ENCODE measurements at places on chromosomes 7 and 10. TPM values are rescaled to one million over a fixed set of nuclear protein-coding genes. Genes with fewer than 3 reads are reported as not detected.

OPN1SW gene
- not detected for total RNA-seq

LANCL2 gene
- 19.1 TPM for total RNA-seq

SLC13A4 gene
- total RNA-seq: 0.16 TPM

PSAP gene
- total RNA-seq: 1,004 TPM

ZNF138 gene
- total RNA-seq: 2.1 TPM

ST8SIA6 gene
- total RNA-seq: not detected

MSS51 gene
- total RNA-seq: 1.1 TPM

LBX1 gene
- total RNA-seq: under 0.01 TPM

SLC26A4 gene
- 0.47 TPM for total RNA-seq

VIPR2 gene
- not detected for total RNA-seq

PLEKHA1 gene
- total RNA-seq: 9.0 TPM

FAM24B gene
- total RNA-seq: 10.7 TPM

CYP2C19 gene
- not detected for total RNA-seq

CRHR2 gene
- not detected for total RNA-seq

KIF20B gene
- 4.4 TPM for total RNA-seq

ODAD2 gene
- under 0.01 TPM for total RNA-seq

SPDYE18 gene
- 0.32 TPM for total RNA-seq

ADRA2A gene
- total RNA-seq: not detected

SPDYE9 gene
- not detected for total RNA-seq

EPDR1 gene
- 6.0 TPM for total RNA-seq

ATP6V0E2 gene
- 10.6 TPM for total RNA-seq

PROSER2 gene
- 1.2 TPM for total RNA-seq

RPA3 gene
- total RNA-seq: 14.8 TPM

SHH gene
- not detected for total RNA-seq

GPR15LG gene
- not detected for total RNA-seq

TRIM50 gene
- not detected for total RNA-seq

SPDYE11 gene
- not detected for total RNA-seq

TEX47 gene
- total RNA-seq: not detected

RTKN2 gene
- 0.47 TPM for total RNA-seq

TMEM130 gene
- total RNA-seq: 1.3 TPM

TFEC gene
- 0.16 TPM for total RNA-seq

LIPA gene
- 37.8 TPM for total RNA-seq

WNT16 gene
- total RNA-seq: 0.09 TPM

TAC1 gene
- total RNA-seq: 0.16 TPM

PLXNA4 gene
- total RNA-seq: 2.5 TPM

ECHS1 gene
- 55.3 TPM for total RNA-seq

ITPRID1 gene
- not detected for total RNA-seq

OPALIN gene
- total RNA-seq: not detected

HOXA5 gene
- 10.3 TPM for total RNA-seq

ZNF804B gene
- total RNA-seq: not detected

MUC3A gene
- under 0.01 TPM for total RNA-seq

Measured in bronchial smooth muscle cell (primary cell).